ENCODE measurements at places on chromosomes 1 and 21. TPM values are rescaled to one million over a fixed set of nuclear protein-coding genes. Genes with fewer than 3 reads are reported as not detected.

DNA sequence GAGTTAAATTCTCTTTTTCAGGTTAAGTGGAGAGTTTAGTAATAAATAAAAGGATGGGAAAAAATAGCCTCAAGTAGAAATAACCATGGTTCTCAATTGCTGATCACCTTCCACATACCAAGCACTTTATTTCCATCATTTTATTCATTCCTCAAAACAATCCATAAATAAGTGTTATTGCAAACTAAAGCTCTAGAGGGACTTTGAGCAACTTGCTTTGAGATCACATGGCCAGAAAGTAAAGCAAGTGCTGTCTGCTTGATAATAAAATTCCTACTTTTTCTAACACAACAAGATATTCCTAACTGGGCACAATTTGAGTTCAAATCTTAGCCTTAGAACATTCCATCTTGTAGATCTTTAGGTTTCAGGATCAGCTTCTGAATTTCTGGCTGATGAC lies 97.1 kb upstream of the C1orf87 start:
- H3K27me3 ChIP-seq = no peaks in the 10 kb centered on the region
- peaks cover 2% of the 10 kb centered on the region for H3K4me1 ChIP-seq
- H3K4me3 ChIP-seq = no peak overlapping the region
- no peaks in the 10 kb centered on the region for H3K36me3 ChIP-seq
- H3K27ac ChIP-seq = no peak overlapping the region
- DNase-seq = no peak

DNA sequence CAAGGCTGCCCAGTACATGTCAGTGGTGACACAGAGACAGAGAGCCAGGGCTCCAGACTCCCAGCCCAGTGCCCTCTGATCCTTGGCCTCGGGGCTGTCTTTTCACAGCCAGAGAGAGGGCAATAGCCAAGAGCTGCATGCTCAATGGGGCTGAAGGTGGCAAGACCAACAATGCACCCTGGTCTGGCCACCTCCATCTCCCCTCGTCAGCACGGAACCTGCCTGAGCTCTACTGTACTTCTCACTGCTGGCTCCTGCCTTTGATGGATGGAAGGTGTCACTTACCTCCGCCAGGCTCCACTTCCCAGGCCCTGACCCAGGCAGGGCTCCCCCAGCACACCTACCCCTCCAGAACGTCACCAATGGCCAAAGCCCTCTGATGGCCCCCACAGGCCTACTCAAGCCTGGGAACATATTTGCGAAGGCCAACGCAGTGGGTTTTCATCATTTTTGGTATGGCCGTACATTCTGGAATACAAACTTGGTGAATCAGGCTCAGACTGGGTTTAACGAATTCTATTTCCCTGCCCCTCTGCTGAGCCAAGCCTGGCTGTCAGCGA lies 88.1 kb downstream of the DMRTB1 start:
- H3K27ac ChIP-seq = no peak overlapping the region
- DNase-seq = peak; percentile 24
- no peaks in the 10 kb centered on the region for H3K27me3 ChIP-seq
- no peaks in the 10 kb centered on the region for H3K36me3 ChIP-seq
- no peaks in the 10 kb centered on the region for H3K4me1 ChIP-seq

DNA sequence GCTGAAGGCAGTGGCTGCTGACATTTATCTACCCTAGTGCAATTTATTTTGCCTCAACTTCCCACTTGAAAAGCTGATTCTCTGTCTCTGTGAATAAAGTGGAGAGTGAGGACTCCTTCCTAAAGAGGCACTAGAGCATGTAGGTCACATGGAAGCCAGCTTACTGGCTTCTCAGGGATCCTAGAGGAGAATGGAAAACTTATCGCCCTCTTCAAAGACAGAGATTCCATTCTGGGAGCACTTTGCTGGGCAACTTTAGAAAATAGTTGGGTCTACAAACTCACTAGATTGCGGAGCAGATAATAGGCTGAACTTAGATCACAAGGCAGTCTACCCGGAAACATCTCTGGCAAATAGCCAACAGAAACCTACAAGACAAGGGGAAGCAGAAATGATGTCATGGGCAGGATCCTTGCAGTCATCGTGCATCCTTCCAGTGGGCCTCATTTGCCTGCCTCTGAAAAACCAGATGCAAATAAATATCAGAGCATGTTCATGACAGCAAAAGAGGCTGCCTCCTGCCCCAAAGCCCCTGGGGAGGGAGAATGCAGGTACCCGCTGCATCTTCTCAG lies 104.8 kb upstream of the BARHL2 start:
- H3K36me3 ChIP-seq = no peaks in the 10 kb centered on the region
- H3K4me1 ChIP-seq = no peaks in the 10 kb centered on the region
- DNase-seq = no peak
- H3K27ac ChIP-seq = no peak overlapping the region
- H3K4me3 ChIP-seq = no peak overlapping the region

- H3K36me3 ChIP-seq = no peaks in the 10 kb centered on the region
- no peak for DNase-seq
- no peak overlapping the region for H3K27ac ChIP-seq
- no peaks in the 10 kb centered on the region for H3K27me3 ChIP-seq
- H3K4me3 ChIP-seq = no peak overlapping the region
Measured at GRCh38 chr1:202798260-202798659, 10.0 kb downstream of the KDM5B start.

DNA sequence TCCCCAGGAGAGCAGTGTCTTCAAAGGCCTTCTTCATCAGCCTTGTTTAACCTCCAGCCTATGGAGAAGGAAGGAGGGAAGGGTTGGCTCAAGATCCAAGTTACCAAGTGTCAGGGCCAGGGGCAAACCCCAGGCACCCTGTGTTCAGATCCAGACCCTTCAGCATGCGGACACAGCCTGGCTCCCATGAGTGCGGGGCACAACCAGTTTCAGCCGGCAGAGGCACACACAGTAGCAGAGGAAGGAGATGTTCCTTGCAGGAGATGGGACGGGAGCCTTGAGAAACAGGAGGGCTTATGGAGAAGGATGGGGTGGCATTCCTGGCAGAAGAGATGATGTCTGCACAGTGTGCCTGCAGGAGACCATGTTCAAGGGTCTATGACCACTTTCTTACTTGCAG lies 161.7 kb upstream of the EDN2 start:
- H3K27ac ChIP-seq = no peak overlapping the region
- H3K27me3 ChIP-seq = no peaks in the 10 kb centered on the region
- no peaks in the 10 kb centered on the region for H3K36me3 ChIP-seq
- DNase-seq = no peak

GRCh38 chr1:208093754-208094719 lies 150.1 kb downstream of the PLXNA2 start:
- peaks cover 4% of the 10 kb centered on the region for H3K36me3 ChIP-seq
- no peak overlapping the region for H3K27ac ChIP-seq
- no peaks in the 10 kb centered on the region for H3K27me3 ChIP-seq

DNA sequence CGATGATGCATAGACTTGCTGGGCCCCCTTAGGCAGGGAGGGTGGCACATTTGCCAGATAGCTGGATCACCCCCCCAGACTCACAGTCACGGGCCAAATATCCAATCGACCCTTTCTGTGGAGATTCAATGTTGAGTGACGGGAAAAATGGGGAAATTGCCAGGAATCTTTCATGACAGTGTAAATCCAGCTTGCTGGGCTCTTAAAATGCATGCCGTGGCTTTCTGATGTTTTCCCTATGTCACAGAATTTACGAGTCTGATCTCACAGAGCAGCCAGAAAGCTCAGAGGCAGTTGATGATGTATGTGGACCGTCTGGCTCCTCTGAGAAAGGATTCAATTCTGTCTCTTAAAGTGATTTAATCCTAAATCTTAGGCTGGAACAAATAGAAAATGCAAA lies 150.1 kb upstream of the ZNF644 start:
- no peaks in the 10 kb centered on the region for H3K36me3 ChIP-seq
- H3K4me1 ChIP-seq = no peaks in the 10 kb centered on the region
- no peak overlapping the region for H3K4me3 ChIP-seq
- no peaks in the 10 kb centered on the region for H3K27me3 ChIP-seq
- no peak for DNase-seq

DNA sequence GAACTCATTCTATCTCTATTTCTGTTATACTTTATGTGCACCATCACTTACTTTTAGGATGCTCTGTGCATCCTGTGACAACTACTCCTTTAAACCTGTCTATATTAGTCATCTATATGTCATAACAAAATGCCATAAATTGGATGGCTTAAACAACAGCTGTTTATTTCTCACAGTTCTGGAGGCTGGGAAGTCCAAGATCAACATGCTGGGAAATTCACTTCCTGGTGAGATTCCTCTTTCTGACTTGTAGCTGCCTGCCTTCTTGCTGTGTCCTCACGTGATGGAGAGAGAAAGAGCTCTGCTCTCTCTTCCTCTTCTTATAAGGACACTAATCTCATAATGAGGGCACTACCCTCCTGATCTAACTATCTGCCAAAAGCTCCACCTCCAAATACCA lies 62.3 kb upstream of the RCOR3 start:
- H3K4me3 ChIP-seq = no peak overlapping the region
- H3K27ac ChIP-seq = no peak overlapping the region
- no peak for DNase-seq
- H3K4me1 ChIP-seq = no peaks in the 10 kb centered on the region
- no peaks in the 10 kb centered on the region for H3K27me3 ChIP-seq

DNA sequence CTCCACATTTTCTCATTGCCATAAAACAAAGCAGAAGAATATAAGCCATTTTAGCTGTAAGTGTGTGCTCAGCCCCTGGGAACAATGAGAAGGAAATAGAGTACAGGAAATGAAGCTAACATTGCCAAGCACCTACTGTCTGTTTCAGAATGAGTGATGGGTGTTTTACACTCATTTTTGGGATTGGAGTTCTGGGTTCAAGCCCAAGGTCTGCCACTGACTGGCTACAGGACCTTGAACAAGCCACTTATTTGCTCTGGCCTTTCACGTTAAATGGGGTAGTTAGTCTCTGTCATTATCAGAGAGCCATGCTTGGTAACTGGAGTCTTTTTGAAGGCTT lies 80.7 kb upstream of the KAZN start:
- no peak overlapping the region for H3K4me3 ChIP-seq
- H3K27ac ChIP-seq = no peak overlapping the region
- no peak for DNase-seq
- no peaks in the 10 kb centered on the region for H3K27me3 ChIP-seq

TNFSF18 gene
- 0.36 TPM for total RNA-seq

NIBAN1 gene
- total RNA-seq = 185 TPM

SDE2 gene
- 18.3 TPM for total RNA-seq

FTCD gene
- 1.1 TPM for total RNA-seq

SELENBP1 gene
- 24.5 TPM for total RNA-seq

KCNE2 gene
- 2.4 TPM for total RNA-seq
